DMS 273 treated with DMSO at 0.1 percent for 48 hours (cell line): ENCODE measurements at places on chromosomes 12 and 14.

GRCh38 chr12:122837306-122838265 is 2.3 kb downstream of the HIP1R start:
- no peak for DNase-seq

GRCh38 chr14:37602605-37603453 is 7.4 kb downstream of the TTC6 start:
- no peak for DNase-seq

GRCh38 chr12:69616025-69616424 is 5.3 kb upstream of the LRRC10 start:
- DNase-seq, result no peak

DNA sequence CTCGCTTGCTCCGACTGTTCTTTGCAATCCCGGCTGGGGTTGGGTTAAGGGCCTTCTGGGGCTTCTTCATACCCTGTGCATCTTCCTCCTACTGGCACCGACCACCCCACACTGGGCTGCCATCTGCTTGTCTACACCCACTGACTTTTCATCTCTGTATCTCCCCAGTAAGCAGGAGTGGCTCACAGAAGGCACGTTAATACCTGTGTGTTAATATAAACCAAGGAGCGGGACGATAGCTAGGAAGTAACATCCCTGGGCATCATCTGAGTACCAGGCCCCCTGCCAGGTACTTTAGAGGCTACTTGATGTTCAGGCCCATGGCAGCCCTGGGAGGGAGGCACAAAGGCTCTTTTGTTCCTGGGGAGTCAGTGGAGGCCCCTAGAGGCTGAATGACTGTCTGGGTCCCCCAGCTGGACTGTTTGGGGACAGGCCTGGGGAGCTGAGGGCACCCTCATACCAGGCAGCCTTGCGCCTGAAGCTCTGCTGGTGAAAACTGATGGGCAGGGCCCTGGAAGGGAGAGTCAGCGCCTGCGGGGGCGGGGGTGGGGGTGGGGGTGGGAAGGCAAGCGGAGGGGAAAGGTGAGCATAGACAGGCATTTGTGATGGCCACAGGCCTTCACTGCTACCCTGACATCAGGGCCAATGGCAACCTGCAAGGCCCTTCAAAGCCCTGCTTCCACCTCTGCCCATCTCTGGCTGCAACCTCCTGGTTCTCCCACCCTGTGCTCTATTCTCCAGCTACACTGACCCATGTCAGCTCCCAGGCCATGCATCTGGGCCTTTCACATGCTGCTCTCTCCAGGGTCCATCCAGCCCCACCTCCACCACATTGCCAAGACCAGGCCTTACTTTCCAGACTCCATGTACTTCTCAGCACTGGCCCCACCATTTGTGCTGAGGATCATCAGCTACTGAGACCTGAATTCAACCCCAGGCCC is 34.2 kb upstream of the DEGS2 start:
- no peak for DNase-seq

DNA sequence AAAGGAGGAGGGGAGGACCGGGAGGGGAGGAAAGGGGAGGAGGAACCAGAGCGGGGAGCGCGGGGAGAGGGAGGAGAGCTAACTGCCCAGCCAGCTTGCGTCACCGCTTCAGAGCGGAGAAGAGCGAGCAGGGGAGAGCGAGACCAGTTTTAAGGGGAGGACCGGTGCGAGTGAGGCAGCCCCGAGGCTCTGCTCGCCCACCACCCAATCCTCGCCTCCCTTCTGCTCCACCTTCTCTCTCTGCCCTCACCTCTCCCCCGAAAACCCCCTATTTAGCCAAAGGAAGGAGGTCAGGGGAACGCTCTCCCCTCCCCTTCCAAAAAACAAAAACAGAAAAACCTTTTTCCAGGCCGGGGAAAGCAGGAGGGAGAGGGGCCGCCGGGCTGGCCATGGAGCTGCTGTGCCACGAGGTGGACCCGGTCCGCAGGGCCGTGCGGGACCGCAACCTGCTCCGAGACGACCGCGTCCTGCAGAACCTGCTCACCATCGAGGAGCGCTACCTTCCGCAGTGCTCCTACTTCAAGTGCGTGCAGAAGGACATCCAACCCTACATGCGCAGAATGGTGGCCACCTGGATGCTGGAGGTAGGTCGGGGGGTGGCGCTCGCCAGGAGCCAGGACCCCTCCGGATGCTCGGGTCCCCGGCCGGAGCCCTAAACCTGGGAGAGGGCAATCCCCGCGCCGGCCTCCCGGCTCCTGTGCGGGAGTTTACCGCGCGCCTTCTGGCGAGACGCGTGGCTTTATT is at the start of gene CCND2:
Gene CCND2, plus strand, starts transcription at position 111 of the 744 bp plus-strand sequence. Its CDS starts 279 bp downstream, at position 390.
- DNase-seq, result no peak

DNA sequence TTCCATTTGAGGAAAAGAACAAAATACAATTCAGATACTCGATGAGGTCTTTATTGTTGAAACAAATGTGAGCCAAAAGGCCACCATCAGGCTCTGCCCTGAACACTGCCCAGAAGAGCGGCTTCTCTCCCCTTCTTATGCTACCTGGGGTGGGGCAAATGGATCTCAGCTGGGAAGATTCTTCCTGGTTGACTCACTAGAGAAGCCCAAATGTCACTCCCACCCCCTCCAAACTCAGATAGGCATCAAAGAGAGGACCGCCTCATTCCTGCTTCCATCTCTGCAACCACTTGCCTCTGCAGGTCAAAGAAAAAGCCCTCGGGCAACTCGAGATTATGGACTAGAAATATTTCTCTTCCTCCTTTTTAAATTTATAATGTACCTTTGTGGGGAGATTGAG is 55.8 kb downstream of the TBX3 start:
- DNase-seq, result no peak

DNA sequence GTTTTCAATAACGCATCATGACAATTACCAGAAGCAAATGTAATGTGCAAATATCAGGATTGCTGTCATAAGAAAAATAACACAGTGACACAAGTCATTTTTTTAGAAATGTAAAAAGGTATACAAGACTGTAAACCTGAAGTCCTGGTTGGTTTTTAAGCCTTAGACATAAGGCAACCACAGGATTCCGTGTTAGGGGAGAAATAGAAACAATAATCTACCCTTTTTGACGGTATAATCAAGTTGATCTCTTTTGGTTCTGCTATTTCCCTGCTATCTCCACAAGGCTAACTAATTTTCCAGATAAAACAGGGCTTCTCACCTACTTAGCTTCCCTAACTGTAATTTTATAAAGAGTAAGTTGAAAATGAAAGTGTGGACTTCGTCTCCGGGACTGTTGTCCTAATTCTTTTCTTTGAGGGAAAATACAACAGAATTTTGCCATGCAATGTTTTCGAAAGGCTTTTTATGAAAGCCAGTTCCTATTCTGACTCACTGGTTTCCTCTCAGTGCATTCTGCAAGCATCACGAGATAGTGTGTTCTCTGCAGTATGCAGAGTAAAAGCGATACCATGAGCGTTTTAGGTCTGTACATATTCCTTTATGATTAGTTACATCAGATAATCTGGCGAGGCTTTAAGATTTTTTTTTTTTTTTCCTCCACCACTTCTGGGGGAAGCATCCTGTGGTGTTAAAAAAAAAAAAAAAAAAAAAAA is 10.6 kb downstream of the MYO1H start:
- no peak for DNase-seq

- no peak for DNase-seq
Observed at GRCh38 chr14:100612986-100613385, 25.8 kb upstream of the BEGAIN start.

GRCh38 chr12:78002878-78003277 is 172.2 kb downstream of the NAV3 start:
- no peak for DNase-seq

- DNase-seq, result no peak
Observed at GRCh38 chr12:120674097-120674636, 12.8 kb upstream of the MLEC start.

DNA sequence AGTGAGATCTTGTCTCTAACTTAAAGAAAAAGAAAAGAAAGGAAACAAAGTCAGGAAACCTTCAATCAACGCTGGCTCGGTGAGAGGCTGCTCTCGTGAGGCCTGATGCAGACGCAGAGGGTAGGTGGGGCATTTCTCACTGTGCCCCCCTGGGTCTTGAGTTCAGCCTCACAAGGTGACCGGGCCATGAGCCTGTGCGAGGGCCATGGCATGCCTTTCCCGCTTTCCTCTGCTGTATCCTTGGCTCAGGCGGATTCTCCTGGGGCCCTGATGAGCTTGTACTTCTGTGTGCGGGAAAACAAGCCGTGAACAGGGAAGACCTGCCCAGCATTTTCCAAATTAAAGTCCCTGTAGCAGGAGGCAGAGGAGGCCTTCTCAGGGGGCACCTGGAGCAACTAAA is 20.2 kb downstream of the ADGRD1 start:
- DNase-seq, result no peak

GRCh38 chr12:49644620-49644994 is 21.2 kb downstream of the PRPF40B start:
- DNase-seq, result no peak

DNA sequence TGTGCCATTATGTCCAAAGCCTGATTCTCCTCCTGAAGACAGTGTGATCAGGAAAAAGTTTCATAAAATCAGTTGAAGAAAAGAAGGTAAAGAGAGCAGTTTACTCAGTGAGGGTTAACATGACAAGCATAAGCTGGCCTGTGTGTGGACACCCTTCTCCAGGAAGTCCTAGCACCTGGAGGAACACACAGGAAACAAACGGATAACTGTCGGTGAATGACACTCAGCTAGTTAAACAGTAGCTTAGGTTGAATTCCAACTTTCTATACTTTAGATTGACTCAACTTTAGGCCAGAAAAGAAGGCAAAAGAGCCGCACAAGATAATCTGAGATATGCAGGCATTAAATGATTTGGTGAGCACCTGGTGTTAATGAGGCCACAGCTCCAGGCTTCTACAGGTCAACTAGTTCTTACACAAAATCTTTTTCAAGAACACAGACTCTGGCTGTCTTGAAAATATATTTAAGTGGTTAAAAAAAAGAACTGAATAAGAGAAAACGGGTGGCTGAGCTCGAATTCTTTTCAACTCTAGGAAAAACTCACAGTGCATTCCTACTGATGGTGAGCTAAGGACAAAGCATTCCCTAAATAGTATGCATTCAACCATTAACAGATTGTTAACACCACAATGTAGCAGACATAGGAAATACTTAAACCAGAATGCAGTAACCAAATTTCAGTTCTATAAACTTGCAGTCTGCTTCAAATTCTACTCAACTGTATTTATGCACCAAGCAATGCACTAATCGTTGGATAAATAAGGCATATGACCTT is 56.9 kb upstream of the TSPAN8 start:
- no peak for DNase-seq

DNA sequence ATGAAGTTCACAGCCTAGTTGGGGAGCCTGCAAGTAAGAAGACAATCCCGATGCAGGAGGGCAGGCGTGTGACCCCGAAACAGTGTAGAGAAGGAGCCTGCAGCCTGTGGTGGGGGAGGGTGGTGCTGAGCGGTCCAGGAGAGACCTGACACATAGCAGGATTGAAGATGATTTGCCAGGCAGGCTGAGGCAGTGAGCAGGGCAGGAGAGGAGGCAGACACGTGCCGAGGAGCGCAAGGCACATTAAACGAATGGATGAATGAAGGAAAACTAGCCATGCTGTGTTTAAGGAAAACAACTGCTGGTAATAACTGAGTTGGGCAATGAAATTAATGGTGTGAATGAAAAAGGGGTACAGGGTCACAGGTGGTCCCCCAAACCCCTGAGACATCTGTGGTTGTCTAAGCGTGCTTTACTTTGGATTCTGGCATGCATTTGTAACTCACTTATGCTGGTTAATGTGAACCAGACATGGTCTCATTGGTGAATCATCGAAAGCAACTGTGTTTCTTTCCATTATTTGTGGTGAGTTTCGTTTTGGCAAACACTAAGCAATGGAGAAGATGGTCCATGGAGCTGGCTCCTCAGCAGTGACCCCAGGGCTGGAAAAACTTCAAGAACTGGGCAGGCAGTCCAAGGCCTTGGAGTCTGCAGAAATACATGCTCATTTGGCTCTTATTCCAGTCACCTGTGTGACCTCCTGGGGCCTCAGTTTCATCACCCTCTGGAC is 96.9 kb upstream of the EVL start:
- DNase-seq, result no peak

GRCh38 chr12:55707841-55708694 is at the start of gene ITGA7:
TSS of gene ITGA7 (minus strand) at chr12:55707904. CDS start at chr12:55707682, 222 bp downstream.
- no peak for DNase-seq
